ENCODE measurements at places on chromosomes 5 and 9.

GRCh38 chr5:80033513-80033912, 1.6 kb upstream of the THBS4 start:
- no peak for DNase-seq

DNA sequence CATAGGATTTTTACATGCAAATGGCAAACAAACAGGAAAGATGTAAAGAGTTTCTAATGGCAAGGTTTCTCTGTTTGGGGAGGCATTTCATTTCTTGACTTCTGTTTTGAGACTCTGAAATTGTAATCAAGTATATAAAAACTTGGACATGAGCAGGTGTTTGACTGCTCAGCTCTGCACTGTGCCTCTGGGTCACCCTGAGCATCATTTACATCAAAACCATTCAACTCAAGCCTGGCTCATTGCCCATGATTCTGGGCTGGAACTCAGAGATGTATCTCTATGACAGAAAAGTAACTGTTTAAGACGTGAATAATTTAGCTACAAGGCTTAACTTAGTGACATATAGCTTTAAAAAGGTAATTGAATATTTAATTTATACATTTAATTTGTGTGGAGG, 1402.4 kb upstream of the NUDT12 start:
- no peak for DNase-seq

- DNase-seq = no peak
Observed at GRCh38 chr9:72902268-72902667, 50.6 kb downstream of the ALDH1A1 start.

GRCh38 chr9:16811987-16812685, 58.3 kb downstream of the BNC2 start:
- no peak for DNase-seq

- DNase-seq = no peak
Observed at GRCh38 chr5:107889387-107889786, 218.7 kb upstream of the EFNA5 start.

DNA sequence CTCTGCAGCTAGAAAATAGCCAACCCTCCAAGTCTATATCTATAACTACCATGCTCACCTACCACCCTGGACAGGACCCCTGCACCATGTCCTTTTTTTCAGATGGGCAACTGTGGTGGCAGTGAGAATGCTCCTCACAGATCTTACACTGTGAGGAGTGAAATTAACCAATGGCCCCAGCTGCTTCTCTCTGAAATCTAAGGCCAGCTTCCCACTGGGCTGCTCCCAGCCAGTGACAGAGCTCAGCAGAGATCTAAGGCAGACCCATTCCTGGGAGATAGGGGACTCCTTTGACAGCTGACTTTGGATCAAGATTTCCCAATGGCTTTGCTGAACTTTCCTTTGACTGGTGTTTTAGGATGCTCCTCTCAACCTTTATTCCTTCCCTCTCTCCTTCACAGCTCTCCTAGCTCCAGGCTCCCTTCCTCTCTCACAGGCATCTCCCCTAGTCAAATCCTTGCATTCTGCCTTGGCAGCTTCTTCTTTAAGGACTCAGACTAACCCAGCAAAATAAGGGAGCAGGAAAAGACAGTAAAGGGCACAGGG, 1.6 kb upstream of the ARAP3 start:
- no peak for DNase-seq

- no peak for DNase-seq
Observed at GRCh38 chr9:126947529-126947928, 32.9 kb downstream of the RALGPS1 start.

- DNase-seq = no peak
Observed at GRCh38 chr5:170104710-170105109, 987 bp upstream of the FOXI1 start.

GRCh38 chr5:93748875-93749397, 7.5 kb upstream of the POU5F2 start:
- no peak for DNase-seq

DNA sequence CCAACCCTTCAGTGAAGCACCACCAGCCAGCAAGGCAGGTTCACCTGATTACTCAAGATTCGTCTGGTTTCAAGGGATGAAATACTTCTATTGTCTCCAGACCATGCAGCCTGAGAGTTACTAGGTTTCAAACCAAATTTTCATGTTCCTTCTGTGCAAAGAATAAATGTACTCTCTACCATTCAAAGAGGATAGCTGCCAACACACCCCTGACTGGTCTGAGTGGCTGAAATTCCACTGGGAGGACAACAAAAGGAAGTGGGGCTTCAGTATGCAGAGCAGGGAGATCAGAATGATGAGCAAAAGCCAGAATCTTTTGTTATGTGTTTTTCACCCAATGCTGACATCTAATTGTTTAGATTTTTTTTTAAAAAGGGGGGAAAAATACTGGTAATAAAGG, 356.3 kb downstream of the BNC2 start:
- DNase-seq = no peak

- DNase-seq = no peak
Observed at GRCh38 chr5:10627160-10627701, 63.4 kb downstream of the ANKRD33B start.

DNA sequence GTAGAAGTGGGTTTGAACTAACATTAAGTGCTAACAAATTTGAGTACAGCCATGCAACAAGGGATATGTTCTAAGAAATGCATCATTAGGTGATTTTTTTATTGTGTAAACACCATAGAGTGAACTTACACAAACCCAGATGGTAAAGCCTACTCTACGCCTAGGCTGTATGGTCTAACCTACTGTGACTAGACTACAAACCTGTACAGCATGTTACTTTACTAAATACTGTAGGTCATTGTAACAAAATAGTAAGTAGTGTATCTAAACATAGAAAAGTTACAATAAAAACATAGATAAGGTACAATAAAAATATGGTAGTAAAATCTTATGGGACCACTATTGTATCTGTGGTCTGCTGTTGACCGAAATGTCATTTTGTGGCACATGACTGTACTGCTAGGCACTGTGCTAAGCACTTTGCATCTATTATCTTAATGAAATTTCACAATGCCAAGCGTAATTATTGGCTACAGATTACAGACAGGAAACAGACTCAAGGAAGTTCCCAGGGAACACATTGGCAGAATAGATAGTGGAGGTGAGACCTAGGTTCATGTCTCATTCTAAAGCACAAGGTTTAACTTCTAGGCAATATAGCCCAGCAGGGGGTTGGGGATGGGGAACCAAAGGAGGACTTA, 62.7 kb downstream of the ATP10B start:
- DNase-seq = no peak

DNA sequence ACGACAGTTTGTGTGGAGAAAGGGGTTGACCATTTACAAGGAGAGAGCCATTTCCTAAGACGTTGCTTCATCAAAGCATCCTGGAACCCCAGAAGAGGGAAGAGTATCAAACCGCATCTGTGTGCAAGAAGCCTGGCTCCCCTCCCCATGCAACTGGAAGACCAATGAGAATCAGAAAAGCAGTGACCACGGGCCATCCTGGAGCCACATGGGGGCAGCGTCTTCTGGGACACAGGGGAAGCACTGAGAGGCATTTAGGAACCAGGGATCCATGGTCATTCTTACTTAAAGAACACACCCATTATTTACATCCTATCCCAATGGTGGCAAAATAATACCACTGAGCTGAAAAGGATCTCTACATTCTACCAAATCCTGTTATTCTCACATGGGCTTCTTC, 29.3 kb downstream of the SEMA5A start:
- no peak for DNase-seq

- no peak for DNase-seq
Observed at GRCh38 chr9:90940280-90940679, 138.7 kb downstream of the SYK start.

DNA sequence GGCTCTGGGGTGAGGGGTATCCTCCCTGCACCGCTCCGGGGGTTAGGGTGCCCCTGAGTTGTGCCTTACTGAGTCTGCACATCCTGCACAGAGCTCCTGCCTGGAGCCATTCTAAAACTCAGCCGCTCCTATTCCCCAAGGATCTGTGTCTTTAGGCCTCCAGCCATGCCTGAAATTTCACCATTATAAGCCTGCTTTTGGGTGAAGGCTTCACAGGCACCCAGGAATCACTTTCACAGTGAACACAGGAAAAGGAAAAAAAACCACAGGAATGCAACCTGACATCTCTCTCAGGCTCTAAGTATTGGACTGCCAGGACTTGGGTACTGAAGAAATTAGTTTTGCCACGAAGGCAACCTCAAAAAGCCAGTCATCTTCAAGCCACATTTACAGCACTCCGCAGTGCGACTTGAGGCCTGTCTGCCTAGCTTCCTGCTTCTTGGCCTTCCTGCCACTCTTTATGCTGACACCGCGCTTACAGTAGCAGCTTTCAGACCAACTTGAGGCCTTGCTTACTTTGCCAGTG, 30.9 kb downstream of the GALNT10 start:
- DNase-seq = no peak

- DNase-seq = no peak
Observed at GRCh38 chr5:135551593-135552447, 16.1 kb upstream of the NEUROG1 start.

- DNase-seq = no peak
Observed at GRCh38 chr9:83209188-83209731, 146.3 kb upstream of the RASEF start.

DNA sequence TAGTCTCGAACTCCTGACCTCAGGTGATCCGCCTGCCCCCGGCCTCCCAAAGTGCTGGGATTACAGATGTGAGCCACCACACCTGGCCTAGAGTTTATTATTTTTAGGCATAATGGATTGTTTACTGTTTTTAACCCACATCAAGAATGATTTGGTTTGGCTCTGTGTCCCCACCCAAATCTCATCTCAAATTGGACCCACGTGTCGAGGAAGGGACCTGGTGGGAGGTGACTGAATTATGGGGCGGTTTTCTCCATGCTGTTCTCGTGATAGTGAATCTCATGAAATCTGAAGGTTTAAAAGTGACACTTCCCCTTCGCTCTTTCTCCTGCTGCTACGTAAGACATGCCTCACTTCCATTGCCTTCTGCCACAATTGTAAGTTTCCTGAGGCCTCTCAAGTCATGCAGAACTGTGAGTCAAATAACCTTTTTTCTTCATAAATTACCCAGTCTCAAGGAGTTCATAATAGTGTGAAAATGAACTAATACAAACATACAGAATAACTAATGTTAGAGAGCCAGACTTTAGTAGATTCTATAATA, 88.2 kb downstream of the RICTOR start:
- DNase-seq = no peak

DNA sequence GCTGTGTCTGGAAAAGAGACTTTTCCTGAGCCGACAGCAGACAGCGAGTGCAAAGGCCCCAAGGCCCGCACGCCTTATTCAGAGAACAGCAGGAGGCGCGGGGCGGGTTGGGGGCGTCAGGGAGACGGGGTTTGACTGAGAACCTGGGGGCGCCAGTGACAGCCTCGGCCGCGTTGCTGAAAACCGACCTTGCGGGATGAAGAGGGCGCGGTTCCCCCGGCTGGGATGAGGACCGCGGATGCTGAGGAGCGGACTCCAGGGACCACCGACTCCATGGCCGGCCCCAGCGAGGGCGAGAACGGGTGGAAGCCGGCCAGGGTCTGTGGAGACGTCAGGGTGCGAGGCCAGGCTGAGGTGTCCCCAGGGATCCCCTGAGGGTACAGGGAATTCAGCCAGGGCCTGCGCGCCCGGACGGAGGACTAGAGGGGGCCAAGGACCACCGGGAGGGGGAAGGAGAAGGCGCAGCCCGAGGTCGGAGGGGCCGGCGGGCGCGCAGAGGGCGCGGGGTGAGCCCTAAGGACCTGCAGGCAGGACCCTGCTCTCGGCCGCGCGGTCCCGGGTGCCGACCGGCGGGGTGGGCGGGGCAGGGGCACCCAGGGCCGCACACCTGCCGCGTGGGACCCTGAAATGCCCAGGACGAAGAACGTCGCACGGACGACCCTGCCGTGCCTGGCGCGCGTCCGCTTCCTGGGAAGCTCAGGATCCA, 837 bp upstream of the AHRR start:
- no peak for DNase-seq
